ENCODE measurements at places on chromosomes 12 and 14. TPM values are rescaled to one million over a fixed set of nuclear protein-coding genes. Genes with fewer than 3 reads are reported as not detected.

- no peak for DNase-seq
Observed at GRCh38 chr14:52129721-52130120, 60.9 kb upstream of the NID2 start.

DNA sequence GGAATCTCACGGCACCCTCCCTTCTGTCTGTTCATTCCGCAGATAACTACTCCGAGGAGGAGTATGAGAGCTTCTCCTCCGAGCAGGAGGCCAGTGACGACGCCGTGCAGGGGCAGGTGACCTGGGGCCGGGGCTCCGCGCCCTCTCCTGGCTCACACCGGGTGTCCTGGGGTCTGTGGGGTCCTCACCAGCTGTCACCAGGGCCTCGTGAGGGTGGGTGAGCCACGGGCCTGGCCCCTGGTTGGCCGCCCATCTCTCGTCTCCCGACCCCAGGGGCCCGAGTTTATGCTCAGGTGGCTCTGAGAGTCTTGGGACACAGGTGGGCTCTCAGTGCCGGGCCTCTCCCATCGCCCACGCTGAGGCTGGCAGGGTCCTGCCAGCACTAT is 30.3 kb upstream of the TEX22 start:
- no peak for DNase-seq

DNA sequence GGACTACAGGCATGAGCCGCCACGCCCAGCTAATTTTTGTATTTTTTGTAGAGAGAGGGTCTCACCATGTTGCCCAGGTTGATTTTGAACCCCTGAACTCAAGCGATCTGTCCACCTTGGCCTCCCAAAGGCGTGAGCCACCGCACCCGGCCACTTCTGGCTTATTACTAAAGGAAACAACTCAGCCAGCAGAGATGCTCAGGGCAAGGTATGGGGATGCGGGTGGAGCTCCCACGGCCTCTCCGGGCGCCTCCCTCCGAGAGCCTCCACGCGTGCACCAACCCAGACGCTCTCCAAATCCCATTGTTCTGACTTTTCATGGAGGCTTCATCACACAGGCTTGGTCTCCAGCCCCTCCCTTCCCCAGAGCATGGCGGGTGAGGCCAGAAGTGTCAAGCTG is 6.1 kb upstream of the GPR132 start:
- DNase-seq = no peak

GRCh38 chr14:35257809-35258208 is 34.4 kb upstream of the PSMA6 start:
- DNase-seq = no peak

GRIN2B gene
- 0.64 TPM for total RNA-seq

GRCh38 chr12:571795-572531 is 91.3 kb downstream of the NINJ2 start:
- DNase-seq = no peak

CFAP54 gene
- total RNA-seq = 0.71 TPM

ACRBP gene
- total RNA-seq = 2.5 TPM

GLT8D2 gene
- total RNA-seq = 6.3 TPM

DNA sequence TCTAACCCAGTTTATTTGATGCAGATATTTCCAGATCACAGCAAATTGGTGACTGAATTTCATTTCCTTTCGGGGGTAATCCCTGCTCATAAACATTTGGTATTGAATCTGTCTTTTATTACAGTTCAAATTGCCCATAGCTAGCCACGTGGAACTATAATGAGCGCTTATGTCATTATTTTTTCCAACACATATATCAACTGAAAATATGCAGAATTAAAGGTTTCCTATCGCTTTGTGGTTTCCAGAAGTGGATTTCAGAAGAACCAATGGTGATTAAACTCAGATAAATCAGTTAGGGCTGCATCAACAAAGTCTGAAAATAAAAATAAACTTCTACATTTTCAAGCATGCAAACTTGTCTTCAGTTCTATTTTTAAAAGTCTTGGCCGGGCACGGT is 111.9 kb downstream of the PIK3C2G start:
- no peak for DNase-seq

DNA sequence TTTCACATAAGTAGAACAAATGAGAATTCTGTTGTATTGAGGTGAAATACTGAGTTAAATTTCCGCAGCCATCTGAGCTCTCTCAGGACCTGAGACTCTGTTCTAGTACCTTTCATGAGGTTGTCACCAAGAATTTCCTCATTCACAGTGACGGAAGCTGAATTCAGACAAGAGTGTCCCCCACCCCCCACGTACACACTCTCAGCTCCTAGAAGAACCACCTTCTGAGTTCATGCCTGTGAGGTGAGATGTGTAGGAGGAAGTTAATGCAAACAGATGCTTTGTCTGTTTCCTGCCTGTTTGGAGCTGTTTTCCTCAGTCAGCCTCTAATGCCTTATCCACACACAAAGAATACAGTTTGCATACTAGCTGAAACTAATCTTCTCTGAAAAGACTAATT is 18.2 kb downstream of the BICDL1 start:
- no peak for DNase-seq

DNA sequence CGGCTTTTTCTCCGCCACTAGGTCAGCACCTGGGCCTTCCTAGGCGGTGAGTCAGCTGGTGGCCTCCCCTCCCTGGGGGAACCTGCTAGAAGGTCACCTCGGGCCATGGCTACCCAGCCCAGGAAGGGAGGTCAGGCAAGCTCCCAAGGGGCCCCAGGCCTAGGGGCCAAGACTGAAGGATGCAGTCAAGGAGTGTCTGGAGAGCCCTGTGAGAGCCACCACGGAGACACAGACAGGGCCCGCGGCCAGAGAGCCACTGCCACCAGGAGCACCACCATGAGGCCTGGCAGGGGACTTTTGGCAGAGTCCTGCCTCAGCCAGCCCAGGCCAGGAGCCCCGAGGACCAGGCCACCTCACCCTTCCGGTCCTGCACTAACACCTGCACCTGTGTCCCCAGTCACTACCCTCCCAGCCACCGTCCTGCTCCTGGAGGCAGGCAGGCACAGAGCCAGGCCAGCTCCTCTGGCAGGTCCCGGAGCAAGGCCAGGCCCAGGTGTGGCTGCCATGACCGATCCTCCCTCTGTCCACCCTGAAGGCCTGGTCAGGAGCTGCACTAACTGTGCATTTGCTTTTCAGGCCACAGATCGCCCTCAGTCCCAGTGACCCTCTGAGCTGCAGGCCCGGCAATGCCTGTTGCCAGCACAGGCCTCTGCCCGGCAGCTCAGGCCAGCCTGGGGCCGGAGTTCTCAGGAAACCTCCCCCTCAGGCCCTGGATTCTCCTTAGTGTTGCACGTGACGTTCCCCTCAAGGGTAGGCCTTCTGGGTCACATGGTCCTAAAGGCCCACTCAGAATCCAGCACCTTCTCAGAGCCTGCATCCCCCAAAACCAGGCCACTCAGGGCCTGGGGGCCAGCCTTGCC is 6.9 kb downstream of the PHETA1 start:
- no peak for DNase-seq

MSI1 gene
- 0.58 TPM for total RNA-seq

DNA sequence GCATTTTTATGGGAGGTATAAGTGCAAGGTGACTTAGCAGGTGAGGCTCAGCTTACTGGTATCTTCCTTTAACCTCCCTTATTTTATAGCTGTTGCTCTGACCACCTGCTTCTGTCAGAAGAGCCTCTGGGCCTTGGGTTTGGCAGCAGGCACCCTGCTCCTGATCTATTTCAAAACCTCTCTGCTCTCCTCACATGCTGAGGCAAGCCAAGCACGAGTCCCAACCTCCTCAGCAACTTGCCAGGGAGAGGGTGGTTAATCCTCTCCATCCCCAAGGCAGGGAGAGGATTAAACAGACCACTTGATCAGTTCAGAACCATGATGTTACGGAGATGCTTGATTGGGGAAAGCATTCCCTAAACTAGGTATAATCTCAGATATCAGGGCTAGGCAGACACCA is 5.4 kb downstream of the PLEKHH1 start:
- no peak for DNase-seq

DNA sequence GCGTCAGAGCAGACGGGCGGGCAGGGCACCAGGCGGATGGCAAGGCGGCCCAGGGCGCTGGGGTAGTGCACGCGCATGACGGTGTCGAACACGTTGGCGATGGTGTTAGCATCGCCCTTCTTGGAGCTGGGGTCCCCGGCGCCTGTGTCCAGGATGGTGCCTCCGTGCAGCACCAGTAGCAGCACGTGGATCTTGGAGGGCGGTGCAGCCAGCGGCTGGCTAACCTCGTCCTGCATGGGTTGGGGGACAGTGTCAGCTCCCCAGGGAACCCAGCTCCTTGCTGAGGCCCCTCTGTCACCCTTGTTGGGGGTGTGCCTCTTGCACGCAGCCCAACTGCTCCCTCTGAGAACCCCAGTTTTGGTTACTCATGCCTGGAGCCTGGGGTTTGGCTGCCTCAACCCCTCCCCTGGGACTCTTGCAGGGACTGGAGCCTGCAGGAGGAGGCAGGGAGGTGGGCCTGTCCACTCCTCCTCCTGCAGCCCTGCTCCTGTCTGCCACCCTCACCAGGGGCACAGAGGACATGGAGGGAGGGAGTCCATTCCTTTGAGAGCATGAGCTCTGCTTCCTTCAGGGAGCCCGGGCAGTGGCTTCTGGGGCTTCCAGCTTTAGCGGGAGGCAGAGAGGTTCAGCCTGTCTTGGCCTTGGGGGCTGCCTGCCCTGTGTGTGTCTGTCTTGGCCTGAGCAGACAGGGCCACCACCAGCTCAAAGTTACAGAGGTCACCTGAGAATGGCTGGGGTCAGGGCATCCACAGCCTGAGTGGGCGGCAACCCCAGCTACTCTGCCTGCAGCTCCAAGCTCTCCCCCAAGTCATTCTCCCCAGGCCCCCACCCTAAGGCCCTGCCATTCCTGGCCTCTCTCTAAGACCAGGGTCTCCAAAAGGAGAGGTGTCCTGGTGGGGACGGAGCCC is 17.1 kb downstream of the ARL6IP4 start:
- DNase-seq = no peak

GRCh38 chr12:26100666-26101349 is 24.0 kb downstream of the BHLHE41 start:
- DNase-seq = no peak

DNA sequence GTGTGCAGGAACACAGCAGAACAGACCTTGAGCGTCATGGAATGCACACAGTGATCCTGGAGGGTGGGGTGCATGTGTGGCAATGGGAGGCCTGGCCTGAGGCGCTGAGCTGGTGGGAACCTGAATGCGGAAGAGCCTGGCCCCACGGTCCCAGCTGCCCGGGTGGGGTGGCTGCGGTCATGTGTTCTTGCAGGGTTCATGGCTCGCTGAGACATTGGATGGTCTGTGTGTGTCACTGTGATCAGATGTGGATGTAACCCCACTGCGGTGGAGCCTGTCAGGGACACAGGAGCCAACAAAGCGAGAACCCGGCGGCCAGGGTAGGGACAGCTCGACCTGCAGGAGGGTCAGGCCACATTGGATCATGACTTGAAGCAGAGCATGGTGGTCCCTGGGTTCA is 23.2 kb downstream of the MTA1 start:
- no peak for DNase-seq

FGF6 gene
- not detected for total RNA-seq

CPNE6 gene
- not detected for total RNA-seq

DNA sequence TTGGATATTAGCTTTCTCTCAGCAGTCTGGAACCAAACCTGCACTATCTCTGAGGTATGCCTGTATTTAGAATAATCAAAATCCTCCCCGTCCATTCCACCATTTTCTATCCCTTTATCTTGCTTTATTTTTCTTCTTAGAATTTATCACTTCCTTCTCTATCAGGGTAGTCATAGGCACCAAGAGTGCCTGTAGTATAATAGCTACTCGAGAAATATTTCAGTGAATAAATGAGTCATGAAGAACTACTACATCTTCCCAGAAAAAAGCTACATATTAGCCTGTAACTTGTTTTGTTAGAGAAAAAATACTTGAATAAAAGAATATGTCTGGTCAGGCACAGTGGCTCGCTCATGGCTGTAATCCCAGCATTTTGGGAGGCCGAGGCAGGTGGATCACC is 4.3 kb downstream of the SLC2A14 start:
- no peak for DNase-seq

GRCh38 chr12:81274637-81275529 is 197.0 kb downstream of the ACSS3 start:
- no peak for DNase-seq

- DNase-seq = no peak
Observed at GRCh38 chr14:92464716-92465115, 48.9 kb upstream of the RIN3 start.

KRT85 gene
- not detected for total RNA-seq

- no peak for DNase-seq
Observed at GRCh38 chr14:104113631-104114420, 24.6 kb upstream of the KIF26A start.

DNA sequence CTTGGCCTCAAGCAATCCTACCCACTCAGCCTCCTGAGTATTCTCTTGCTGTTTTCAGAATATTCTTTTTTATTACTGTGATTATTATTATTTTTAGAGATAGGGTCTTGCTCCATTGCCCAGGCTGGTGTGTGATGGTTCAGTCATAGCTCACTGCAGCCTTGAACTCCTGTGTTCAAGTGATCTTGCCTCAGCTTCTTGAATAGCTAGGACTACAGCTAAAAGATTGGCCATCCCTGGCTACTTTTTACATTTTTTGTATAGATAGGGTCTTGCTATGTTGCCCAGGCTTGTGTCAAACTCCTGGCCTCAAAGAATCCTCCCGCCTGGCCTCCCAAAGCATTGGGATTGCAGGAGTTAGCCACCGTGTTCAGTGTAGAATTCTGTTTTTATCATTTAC is 73.3 kb downstream of the ERC1 start:
- no peak for DNase-seq

GRCh38 chr12:127485528-127485927 is 781.4 kb upstream of the TMEM132C start:
- no peak for DNase-seq

DNA sequence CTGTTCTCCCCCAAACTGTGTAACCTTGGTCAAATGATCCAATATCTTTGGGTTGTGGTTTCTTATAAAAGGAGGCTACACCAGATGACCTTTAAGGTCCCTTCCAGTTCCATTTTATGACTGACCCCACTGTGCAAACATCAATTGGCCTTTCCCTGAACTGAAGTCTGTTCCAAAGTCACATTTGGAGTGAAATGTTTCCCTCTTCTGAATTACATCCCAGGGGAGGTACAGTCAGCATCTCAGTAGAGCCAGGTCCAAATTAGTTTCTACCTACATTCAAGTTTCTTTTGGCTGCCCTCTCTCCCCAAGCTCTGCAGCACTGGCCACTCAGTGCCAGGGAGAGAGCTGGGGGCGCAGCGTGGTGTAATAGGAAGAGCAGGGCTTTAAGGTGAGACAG is 34.4 kb downstream of the LIMA1 start:
- DNase-seq = no peak

DNA sequence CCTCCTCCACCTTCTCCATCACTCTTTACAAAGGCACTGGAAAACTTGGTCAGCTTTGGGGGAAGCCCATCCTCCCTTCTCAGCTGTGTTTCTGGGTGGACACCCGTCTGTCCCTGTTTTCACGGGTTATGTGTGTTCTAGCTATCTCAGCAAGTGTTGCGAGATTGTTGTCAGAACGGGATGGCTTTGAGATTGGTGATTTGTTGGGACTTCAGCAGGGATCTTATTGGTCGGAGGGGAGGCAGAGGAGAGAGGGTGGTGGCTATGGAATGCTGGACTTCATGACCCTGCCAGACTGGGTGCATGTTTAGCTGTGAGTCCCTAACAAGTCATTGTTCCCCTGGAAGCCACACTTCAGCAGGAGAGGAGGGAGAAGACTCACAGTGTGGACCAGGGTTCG is 2.1 kb downstream of the USP5 start:
- no peak for DNase-seq

- DNase-seq = no peak
Observed at GRCh38 chr14:49950275-49951228, 57.7 kb downstream of the ARF6 start.

Data from mesenteric fat pad (tissue), 1 donor.